ENCODE measurements at places on chromosomes 1 and 21.

DNA sequence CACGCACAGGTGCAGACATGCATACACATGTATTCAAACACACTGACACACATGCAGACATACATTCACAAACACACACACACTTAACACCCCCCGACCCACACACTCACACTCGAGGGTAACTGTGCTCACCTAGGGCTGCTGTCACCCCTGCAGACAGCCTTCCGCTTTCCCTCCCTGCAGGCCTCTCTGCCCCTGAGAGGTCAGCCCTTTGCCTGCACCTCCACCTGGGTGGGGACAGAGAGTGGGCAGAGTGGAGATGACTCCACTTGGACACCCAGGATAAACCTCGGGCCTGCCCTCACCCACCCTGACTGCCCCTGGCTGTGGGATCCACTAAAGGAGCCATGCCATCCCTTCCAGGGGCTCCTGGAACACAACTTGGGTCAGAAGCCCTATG is 264.3 kb downstream of the PTPRU start:
- DNase-seq = no peak

DNA sequence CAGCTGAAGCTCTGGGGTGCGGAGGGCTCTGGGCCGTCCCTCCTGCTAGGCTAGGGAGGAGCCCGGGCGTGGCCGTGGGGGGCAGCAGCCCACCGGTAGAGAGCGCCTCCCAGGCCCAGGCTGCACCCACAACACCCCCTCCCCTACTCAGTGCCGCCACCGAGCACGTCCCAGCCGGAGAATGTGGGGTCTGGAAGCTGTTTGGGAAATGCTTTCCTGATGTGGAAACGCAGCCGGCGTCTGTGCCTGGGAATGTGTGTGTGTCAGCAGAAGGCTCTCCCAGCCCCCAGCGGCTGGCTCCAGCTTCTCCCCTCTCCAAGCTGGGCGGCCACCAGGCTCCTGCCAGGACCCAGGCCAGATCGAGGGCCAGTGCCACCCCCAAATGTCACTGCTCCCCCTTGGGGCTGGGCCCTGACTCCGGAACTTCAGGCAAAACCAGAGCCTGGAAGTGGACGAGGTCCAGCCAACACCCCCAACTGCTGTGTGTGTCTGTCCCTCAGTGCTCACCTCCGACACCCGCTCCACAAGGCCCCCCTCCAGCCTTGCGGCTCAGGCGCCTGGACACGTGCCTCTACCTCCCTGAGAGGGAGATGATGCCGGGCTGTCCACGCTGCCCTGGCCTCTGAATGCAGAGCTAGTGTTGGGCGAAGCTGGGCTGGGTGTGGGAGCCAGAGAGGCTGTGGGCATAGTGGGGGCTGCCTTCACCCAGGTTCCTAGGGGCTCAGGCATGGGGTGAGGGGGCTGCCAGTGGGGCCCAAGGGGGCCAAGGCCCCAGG is 74.7 kb downstream of the MEGF6 start:
- no peak for DNase-seq

DNA sequence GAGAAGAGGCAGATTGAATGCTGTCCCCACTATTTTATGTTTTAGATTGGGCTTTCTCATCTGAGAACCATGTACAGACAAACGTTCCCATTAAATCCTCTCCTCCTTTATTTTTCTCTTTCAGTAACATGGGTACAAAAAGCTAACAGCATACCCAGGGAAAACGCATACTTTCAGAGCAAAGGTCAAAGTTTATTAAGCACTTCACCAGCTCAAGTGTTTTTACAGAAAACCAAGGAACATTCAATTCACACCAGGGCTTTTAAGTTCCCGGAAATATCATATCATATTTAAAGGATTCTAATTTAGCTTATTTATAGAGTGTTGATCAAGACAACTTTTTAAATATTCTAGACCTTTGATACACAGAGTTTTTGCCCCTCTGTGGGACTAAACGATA is 271.5 kb upstream of the C1orf87 start:
- DNase-seq = no peak

DNA sequence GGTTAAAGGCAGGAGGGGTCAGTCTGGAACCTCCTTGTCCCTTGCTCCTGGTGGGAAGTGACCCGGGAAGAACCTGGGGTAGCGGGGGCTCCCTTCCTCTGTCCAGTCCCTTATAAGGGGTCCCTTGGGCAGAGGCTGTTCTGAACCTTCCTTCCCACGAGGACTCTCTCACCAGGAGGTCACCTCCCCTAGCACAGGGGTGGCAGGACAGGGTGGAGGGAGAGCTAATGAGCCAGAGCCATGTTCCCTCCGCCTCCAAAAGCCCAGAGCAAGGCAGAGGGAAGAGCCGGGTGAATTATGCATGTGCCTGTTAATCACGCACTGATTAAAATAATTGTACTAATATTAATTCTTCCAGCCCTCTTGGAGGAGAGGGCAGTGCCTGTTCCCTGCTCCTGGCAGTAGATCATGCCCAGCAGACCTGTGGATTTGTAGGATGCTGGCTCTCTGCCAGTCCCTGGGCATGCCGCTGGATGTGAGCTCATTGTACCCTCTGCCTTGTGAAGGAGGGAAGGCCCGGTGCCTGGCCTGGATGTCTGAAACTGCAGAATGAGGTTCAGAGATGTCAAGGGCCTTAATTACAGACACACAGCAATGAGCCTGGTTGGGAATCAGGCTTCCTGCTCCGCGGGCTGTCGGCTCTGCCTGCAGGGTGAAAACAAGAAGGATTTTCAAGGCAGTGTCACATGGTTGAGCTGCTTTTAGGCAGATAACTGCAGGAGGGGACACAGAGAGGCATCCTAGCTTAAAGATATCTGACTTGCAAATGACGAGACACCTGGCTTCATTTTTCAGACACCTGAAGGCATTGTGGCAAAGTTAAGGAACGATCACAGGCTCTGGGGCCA is 68.2 kb downstream of the IGSF21 start:
- DNase-seq = no peak

GRCh38 chr1:234295068-234295467 is 78.2 kb upstream of the COA6 start:
- no peak for DNase-seq

DNA sequence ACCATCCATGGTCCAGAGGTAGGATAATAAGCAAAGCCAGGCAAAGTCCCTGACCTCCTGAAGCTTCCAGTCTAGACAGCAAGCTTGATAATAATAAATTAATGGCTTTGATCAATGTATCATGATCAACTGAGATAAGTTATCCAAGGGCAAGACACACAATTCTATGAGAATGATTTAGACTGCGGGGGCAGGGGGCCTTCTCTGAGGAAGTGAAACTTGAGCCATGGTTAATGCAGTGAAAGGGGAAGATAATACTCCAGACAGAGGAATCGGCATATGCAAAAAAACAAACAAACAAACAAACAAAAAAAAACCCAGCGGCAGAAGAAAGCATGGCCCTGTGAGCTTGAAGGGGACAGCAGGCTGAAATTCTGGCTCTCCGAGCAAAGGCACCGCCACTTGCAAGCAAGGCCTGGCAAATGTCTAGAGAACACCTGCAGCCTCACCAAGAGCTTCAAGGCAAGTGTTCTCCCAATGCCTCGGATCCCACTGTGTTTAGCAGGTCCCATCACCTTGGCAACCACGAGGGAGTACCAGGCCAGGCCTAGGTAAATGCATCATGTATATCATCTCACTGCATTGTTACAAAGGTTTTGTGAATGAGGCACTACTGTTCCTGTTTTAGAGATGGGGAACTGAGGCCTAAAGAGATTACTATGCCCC is 24.9 kb downstream of the CSMD2 start:
- DNase-seq = no peak

- DNase-seq = peak; percentile 63
These were observed 16.9 kb downstream of the RPTN start for GRCh38 chr1:152141971-152142584.

DNA sequence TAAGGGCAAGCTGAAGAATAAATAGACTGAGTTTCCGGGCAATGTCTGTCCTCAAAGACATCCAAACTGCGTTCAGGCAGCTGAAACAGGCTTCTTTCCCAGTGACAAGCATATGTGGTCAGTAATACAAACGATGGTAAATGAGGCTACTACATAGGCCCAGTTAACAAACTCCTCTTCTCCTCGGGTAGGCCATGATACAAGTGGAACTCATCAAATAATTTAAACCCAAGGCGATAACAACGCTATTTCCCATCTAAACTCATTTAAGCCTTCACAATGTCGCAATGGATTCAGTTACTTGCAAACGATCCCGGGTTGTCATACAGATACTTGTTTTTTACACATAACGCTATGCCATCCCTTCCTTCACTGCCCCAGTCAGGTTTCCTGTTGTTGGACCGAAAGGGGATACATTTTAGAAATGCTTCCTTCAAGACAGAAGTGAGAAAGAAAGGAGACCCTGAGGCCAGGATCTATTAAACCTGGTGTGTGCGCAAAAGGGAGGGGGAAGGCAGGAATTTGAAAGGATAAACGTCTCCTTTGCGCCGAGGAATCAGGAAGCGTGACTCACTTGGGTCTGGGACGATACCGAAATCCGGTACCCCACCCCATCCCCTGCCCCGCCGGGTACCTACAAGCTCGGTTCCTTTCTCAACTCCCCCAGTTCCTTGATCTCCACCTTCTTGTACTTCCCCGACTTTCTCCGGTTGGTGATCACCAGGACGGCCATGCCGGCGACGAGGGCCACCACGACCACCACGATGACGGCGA is 1.3 kb downstream of the TACSTD2 start:
- DNase-seq = no peak

- no peak for DNase-seq
These were observed 22.0 kb upstream of the BCAR3 start for GRCh38 chr1:93703643-93704042.

- DNase-seq = no peak
These were observed 153.4 kb downstream of the PIGK start for GRCh38 chr1:77065693-77066342.

DNA sequence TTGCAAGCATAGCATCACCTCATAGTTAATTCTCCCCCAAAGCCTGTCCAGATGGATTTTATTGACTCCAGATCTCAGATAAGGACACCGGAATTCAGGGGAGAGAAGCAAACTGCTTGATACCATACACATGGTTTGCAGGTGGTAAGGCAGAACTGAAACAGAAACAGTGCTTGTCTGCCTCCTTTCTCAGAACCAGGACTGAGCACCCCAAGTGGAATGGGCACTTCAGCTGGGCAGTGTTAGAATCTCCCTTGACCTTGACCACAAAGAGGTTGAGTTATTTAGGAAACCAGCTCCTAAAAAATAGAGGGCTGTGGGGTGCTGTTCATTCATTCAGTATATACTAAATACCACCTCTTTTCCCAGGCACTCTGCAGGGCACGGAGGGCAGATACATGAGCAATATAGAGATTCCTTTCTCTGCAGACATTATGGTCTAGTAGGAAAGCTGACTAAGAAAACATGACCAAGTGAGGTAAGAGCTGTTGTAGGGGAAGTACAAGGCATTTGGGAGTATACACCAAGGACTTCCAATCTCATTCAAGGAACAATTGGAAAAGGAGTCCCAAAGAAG is 185.2 kb downstream of the C1orf94 start:
- no peak for DNase-seq

DNA sequence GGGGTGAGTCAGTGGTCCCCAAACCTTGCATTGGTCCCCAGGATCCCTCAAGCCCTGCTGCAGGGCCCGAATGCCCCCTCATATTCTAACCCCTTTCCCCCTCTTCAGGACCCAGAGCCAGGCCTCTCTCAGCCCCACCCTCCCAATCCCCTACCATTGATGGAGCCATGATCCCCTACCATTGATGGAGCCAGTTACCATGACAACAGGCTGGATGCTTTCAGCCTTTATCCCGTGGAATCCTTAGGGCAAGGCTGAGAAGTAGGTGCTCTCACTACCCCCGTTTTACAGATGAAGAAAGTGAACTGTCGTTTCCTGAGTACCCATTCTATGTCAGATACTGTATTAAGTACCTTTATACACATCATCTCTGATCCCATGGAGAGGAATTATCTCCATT is 70.8 kb downstream of the EPHB2 start:
- DNase-seq = no peak

DNA sequence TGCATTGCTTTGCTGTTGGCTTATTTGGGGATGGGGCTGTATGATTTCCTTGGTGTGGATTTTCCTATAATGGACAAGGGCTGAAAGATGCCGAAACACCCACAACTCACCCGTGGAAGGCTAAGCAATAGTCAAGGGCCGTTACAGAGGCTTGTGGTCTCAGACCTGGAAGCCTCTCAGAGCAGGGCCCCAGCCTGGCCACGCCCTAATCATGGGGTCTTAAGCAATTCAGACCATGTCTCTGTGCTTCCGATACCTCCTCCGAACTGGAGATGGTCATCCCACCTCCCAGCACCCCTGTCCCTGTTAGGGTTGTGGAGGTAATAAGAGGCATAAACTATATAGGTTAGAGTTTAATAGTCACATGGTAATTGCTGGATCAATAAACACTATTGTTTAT is 3.4 kb downstream of the ABCG1 start:
- no peak for DNase-seq

- DNase-seq = peak; percentile 83
These were observed 376.5 kb downstream of the ADGRL2 start for GRCh38 chr1:82177192-82177591.

- DNase-seq = no peak
These were observed 20.1 kb downstream of the KIAA0040 start for GRCh38 chr1:175172503-175172902.

GRCh38 chr1:38046333-38046883 is at the start of gene POU3F1:
POU3F1 (minus strand) TSS chr1:38046793; CDS start chr1:38046743, 50 bp downstream.
- DNase-seq = no peak

DNA sequence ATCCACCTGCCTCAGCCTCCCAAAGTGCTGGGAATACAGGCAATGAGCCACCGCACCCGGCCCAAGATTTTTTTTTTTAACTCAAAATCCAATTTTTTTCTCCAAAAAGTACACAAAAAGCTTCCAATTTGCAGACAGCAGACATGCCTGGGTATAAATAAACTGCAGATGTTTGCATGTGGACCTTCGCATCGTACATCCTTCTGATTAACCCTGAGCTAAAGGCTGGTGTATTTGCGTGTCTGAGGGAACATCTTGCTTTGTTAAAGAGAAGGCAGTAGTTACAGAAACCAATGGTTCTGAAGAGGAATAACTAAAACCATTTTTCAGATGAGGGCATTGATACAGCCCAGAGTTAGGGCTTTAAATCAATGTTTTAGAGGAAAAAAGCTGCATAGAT is 12.7 kb downstream of the BCAR3 start:
- peak; percentile 34 for DNase-seq

GRCh38 chr1:25653558-25653957 is 37.0 kb downstream of the MAN1C1 start:
- no peak for DNase-seq

DNA sequence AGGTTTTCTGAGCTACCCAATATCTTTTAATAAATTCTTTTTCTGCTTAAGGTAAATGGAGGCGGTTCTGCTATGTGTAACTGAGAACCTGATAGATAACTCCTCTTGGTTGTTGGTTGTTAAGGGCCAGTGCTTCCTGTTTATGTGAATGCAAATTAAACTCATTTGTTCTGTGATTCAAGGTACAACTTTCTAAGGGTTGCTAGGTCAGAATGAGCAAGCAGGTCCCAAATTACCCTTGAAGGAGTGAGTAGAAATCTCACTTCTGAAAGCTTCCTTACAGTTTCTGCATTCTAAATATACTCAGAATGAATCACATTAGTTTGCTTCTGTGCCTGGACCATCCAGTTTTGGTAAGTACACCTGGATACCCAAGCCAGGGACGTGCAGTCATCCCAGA is 15.5 kb upstream of the FAM78B start:
- DNase-seq = no peak

- DNase-seq = no peak
These were observed 4.7 kb downstream of the ZBTB7B start for GRCh38 chr1:155007251-155007828.

- no peak for DNase-seq
These were observed 4.1 kb downstream of the NRIP1 start for GRCh38 chr21:15060543-15061175.

- no peak for DNase-seq
These were observed 55.9 kb upstream of the BTG3 start for GRCh38 chr21:17668479-17669140.
